Muscle of arm (tissue), 14 donors: ENCODE measurements at places on chromosomes 12 and 14.

DNA sequence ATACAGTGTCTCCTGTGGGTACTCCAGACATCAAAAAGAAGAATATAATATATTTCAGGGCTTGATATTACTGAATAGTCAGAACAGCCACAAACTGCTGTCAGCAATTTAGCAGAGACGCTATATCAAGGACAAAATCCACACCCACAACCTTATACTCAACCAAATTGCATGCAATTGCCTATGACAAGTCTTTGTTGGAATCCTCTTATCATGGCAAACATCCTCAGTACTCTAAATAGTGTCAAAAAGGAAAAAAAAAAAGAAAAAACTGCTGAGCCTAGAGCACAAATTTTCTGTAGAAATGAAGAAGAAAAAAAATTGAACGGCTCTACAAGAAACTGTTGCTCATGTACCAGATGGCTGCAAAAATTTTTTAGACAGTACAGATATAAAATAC lies 485.7 kb downstream of the TMTC2 start:
- DNase-seq, result no peak

DNA sequence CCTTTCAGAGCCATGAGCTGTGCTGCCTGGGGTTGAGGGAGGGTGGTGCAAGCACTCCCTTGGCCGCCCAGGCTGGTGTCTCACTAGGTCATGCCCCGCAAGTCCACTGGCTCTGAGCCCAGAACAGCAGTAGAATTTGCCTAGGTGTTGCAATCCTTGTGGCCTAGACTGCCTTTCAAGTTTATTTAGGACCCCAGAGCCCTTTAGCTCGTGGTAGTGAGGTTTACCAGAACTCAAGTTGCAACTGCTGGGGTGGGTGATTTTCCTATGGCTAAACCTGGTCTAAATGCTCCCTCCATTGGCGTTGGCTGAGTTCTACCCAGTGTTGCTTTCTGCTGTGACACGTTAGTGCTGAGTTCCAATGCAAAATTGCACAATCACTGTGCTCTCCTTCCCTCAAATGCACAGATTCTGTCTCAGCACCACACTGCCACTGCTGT lies 287.2 kb downstream of the BCAT1 start:
- DNase-seq, result no peak

DNA sequence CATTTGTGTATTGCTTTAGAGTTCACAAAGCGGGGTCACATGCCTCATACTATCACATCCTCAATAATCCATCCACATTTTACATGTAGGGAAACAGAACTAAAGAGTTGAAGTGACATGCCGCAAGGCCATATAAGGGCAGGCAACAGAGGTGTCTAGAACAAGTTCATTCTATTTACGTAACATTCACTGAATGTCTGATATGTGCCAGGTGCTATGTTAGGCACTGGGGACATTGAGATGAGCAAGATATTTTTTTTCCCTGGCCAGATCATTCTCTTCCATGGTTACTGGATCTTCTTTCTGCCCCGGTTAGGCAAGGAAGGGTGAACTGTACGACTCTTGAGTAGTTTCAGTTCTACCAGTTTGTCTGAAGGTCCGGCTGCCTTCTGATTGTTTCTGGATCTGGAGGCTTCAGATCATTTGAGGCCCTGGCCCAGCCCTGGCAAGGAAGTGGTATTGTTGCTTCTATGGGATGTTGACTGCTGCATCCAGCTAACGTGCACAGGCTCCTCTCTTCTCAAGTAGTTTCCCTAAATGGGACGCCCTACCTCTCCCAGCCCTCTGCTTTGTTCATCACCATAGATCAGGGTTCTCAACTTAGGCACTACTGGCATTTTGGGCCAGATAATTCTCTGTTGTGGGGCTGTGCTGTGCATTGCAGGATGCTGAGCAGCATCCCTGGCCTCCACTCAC lies 12.1 kb downstream of the GPATCH2L start:
- DNase-seq, result no peak

DNA sequence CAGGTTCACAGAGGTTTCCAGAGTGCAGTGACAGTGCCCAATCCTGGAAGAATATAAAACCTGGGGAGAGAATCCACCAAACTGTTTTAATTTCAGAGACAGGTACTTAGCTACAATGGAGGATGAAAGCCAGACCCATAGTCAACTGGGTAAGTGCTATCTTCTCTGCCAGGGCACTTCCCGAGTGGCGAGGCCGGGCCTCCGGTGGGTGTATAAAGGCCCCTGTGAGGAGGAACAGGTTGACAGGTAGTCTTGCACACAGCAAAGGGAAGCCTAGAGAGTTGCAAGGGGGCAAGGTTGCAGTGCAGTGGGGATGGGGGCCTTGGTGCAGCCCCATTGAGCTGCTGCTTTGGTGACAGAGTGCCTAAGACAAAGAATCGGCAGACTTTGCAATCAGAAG lies 130.7 kb downstream of the SLC38A6 start:
- DNase-seq, result no peak

DNA sequence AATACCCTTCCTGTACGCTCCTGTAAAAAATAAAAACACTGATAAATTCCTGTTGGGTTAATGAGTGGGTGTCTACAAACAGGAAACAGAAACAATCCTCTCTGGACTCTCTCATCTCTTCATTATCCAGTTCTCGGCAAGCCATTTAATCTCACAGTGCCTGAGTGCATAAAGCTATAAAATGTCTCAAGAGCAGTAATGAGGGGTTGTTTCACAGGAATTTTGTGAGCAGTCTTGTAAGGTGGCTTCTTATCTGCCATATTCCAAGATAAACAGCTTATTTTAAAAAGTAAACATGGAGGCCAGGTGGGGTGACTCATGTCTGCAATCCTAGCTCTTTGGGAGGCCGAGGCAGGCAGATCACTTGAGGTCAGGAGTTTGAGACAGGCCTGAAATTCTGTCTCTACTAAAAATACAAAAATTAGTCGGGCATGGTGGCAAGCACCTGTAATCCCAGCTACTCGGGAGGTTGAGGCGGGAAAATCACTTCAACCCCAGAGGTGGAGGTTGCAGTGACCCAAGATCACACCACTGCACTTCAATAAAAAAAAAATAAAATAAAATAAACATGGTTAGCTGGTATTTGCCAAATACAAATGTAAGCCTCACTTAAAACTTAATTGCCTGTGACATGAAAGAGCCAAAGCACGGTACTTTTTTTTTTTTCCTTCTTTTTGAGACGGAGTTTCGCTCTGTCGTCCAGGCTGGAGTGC lies 54.0 kb downstream of the CLIP1 start:
- DNase-seq, result no peak

GRCh38 chr14:67232066-67232465 lies 9.2 kb upstream of the PALS1 start:
- DNase-seq, result no peak

DNA sequence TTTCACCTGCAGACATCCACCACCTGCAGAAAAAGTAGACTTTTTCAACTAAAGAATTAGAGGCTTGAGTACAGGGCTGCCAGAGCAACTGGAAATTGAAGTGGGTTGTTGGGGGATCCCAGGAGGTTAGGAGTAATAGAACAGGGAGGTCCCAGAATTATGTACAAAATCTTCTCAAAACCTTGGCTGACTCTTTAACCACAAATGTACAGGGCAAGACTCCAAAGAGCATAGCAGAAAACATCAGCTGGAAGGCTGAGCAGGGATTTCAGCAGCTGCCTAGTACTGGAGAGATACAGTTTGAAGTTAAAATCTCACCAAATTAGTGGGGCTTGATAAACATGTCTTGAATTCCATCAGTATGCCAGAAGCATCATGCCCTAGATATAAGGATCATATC lies 191.6 kb downstream of the CRADD start:
- DNase-seq, result peak; percentile 69

DNA sequence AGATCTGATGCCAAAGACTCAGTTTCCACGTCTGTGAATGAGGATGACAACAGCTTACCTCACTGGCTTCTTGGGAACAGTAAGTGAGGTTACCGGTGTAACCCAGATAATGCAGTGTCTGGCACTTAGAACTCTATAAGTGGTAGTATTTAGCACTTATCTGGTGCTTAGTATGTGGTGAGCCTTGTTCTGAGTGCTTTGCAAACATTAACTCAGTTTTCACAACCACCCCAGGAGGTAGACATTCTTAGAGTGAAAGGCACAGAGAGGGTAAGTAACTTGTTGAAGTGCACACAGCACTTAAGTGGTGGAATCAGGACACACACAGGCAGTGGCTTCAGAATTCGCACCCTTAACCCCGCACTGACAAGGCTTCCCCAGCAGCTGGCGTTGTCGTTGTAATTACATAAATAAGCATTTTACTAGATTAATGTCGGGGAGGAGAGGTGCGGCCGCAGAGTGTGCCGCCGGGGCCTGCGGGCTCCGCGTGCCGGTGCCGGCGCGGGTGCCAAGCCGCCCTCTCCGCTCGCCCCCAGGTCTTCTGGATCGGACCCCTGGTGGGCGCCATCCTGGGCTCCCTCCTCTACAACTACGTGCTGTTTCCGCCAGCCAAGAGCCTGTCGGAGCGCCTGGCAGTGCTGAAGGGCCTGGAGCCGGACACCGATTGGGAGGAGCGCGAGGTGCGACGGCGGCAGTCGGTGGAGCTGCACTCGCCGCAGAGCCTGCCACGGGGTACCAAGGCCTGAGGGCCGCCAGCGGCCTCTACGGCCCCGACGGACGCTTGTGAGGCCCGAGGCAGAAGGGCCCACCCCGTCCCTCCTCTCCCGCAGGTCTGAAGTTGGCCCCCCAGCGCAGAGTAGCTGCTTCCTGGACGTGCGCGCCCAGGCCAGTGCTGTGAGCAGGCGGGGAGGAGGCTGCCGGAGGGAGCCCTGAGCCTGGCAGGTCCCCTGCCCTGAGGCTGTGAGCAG lies 4.6 kb downstream of the AQP2 start:
- no peak for DNase-seq

DNA sequence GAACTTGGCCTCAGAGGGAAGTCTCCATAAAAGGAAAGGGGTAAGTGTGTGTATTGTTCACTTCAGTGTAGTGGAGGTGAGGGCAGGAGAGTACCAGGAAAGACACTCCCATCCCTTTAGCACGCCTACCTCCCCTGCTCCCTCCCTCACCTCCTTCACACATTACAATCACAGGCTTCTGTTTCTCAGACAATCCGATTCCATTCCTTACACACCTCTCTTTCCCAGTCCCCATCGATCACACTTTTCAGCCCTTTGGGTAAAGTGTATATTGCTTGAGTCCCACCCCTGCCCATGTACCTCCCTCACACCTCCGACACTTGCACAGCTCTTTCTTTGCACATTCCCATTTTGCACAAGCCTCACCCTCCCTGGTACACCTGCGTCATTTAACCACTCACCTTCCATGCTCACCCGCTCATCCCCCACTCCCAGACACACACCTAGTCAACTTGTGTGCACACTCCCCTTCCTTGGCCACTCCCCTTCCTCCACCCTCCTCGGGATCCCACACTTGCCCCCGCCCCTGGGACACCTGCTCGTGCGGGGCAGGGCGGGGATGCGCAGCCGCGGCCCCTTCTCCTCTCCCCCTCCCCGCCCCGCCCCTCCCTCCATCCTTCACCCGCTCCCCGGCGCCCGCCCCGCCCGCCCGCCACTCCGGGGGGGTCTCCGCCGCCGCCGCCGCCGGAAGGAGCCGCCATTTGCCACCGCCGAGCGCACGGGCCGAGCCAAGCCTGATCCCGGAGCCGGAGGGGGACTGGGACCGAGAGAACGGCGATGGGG lies at the start of gene MARCHF9:
Gene MARCHF9, plus strand, starts transcription at position 693 of the 783 bp plus-strand sequence. CDS start 426 bp downstream, outside the sequence.
- DNase-seq, result no peak

DNA sequence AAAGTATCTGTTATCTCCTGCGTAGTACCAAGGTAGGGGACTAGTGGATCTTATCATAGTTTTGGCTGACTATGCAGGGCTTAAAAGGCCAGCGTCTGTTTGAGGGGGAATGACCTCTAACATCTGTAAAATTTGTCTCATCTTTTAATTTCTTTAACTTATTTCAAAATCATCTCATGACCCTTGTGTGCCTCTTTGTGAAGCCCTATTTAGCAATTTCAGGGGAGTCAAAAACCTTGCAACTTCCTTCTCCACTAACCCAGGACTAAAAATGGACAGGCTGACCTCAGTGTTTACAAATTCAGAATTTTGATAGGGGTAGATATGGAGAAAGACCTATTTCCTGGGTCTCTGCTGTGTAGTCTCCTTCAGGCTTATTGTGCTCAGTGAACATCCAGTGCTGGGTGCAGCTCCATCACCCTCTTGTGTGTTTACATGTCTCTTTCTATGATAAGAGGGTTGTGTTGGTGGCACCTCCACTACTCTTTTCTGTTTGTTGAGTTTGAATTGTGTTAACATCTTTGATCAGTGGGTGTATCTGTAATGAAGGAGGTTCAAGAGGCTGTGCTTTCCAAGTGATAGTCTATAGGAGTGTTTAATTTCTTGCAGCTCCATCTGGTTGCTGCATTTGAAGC lies 14.3 kb downstream of the NECAP1 start:
- DNase-seq, result no peak

GRCh38 chr14:63542231-63542999 lies 762 bp downstream of the PPP2R5E start:
- DNase-seq, result peak; percentile 15

- no peak for DNase-seq
These were observed 11.4 kb upstream of the DLK1 start for GRCh38 chr14:100715332-100715731.

GRCh38 chr14:102462391-102462790 lies 47.2 kb downstream of the ANKRD9 start:
- DNase-seq, result no peak

- no peak for DNase-seq
These were observed 89.3 kb downstream of the FIGNL2 start for GRCh38 chr12:51759175-51759574.

GRCh38 chr14:39319381-39319780 lies 85.7 kb downstream of the MIA2 start:
- DNase-seq, result no peak

- DNase-seq, result no peak
These were observed 83.1 kb downstream of the ARL6IP4 start for GRCh38 chr12:123063535-123063934.

- DNase-seq, result no peak
These were observed 831 bp upstream of the RPS6KA5 start for GRCh38 chr14:91061056-91061887.

- DNase-seq, result no peak
These were observed 63.6 kb downstream of the CRADD start for GRCh38 chr12:93740751-93741150.

GRCh38 chr14:49623387-49623786 lies 2.8 kb downstream of the MGAT2 start:
- no peak for DNase-seq
